ENCODE measurements at places on chromosomes 1 and 21. TPM values are rescaled to one million over a fixed set of nuclear protein-coding genes. Genes with fewer than 3 reads are reported as not detected.
A peak's percentile ranks its signal among the peaks of the same experiment; 100 is the strongest.

ZNF695 gene
- total RNA-seq: 6.3 TPM

RSRP1 gene
- 181 TPM for total RNA-seq

SYTL1 gene
- total RNA-seq: 89.9 TPM

FCN3 gene
- not detected for total RNA-seq

B3GALT2 gene
- 0.07 TPM for total RNA-seq

UMODL1 gene
- 0.89 TPM for total RNA-seq

FAM163A gene
- not detected for total RNA-seq

CDA gene
- total RNA-seq: not detected

NECAP2 gene
- total RNA-seq: 80.4 TPM

SLC16A4 gene
- total RNA-seq: 0.44 TPM

DNA sequence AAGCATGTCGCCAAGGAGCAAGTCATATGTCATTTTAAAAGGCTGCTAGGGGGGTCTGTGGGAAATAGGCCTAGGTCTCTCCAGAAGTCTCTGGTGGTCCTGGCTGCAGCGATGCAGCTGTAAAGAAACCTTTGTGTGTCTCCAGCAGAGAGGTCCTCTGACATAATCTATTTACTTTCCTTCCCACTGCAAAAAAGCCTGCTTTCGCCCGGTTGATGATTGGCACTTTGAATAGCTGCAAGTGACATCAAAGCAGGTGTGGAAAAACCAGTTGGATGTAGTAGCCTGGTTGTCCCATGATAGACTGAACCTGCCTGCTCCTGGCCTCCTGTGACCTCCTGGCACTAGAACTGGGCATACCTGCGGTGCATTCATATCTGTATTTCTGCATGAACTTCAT is 13.8 kb downstream of the RASSF5 start:
- DNase-seq: no peak

GRCh38 chr1:110255392-110255787 is 45.3 kb downstream of the KCNC4 start:
- DNase-seq: no peak

DNA sequence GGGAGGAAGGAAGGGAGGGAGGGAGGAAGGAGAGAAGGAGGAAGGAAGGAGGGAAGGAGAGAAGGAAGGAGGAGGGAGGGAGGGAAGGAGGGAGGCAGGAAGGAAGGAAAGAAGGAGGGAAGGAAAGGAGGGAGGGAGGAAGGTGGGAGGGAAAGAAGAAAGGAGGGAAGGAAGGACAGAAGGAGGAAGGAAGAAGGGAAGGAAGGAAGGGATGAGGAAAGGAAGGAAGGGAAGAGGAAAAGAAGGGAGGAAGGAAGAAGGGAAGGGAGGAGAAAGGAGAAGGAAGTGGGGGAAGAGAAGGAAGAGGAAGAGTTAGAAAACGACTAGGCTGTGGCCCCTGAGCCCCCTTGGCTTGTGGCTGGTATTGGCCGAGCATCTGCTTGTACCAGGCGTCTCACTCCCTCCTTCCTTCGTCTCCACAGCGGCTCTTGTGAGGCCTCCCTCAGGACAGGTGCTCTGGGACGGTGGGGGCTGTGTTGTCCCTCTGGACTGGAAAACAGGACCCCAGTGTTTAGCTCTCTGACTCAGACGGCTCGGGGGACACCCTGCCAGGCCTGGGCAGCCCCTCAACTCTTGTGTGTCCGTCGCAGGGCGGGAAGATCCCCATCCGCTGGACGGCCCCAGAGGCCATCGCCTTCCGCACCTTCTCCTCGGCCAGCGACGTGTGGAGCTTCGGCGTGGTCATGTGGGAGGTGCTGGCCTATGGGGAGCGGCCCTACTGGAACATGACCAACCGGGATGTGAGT is 36.2 kb upstream of the C1QA start:
- no peak for DNase-seq

DNA sequence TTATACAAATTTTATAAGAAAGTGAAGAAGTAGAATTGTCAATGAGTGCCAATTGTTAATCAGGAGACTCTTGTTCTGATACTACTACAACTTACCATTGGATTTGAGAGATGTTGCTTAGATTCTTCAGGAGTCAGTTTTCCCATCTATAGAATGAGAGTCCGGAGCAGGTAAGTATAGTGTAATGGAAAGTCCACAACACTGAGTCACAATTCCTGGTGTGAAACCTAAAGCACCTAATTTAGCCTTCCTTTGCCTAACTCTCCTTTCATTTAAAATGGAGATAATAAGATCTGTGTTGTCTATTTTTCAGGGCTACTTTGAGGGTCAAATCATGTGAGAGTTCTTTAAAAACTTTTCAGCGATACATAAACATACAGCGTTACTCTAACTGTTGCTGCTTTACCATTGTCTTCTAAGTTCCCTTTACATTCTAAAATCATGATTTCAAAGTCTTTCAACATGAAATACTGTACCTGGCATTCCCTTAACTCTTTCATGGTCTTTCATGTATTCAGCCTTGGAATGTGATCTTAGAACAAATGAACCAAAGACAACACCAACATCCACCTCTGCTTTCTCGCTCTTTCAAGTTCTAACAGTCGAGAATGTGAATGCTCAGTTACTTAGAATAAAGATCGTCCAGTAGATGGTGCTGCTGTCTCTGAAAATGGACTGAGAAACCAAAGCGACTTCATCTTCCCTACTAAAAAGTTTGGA is 90.9 kb downstream of the SLC30A10 start:
- no peak for DNase-seq

- DNase-seq: peak; percentile 11
Observed at GRCh38 chr1:171884475-171884874, 43.2 kb downstream of the DNM3 start.

GRCh38 chr1:209727286-209727685 is 22.6 kb downstream of the HSD11B1 start:
- no peak for DNase-seq

DNA sequence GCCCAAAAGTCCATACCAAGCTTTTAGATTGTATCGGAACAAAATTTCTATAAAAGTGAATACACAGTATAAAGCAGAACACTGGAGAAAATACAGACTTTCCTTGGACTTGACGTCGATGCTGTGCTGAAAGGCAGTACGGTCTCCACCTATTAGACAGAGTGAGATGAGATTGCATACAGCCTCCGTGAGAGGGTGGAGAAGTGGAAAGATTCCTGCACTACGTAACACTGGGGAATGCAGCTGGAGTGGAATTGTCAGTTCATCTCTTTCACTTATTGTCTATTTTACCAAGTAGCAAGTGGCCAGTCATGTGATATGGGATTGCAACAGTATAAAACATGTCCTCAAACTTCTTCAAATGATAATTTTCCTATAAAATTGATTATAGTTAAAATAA is 209.5 kb downstream of the ZP4 start:
- no peak for DNase-seq

DNA sequence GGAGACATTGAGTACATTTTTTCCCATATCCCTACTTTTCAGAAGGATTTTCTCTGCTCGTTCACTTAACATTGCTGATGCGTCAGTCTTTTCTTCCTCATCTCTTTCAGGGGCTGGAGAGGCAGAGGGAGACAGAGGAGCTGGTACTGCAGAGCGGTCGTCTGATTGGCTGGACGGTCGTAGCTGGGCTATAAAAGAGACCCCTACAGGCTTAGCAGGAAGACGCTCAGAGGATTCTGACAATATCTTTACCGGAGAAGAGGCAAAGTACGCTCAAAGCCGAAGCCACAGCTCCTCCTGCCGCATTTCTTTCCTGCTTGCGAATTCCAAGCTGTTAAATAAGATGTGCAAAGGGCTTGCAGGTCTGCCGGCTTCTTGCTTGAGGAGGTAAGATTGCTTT is at the start of gene RGS4:
Gene RGS4, plus strand, starts transcription at position 220 of the 400 bp plus-strand sequence. Its CDS starts 124 bp downstream, at position 344.
- no peak for DNase-seq

DNA sequence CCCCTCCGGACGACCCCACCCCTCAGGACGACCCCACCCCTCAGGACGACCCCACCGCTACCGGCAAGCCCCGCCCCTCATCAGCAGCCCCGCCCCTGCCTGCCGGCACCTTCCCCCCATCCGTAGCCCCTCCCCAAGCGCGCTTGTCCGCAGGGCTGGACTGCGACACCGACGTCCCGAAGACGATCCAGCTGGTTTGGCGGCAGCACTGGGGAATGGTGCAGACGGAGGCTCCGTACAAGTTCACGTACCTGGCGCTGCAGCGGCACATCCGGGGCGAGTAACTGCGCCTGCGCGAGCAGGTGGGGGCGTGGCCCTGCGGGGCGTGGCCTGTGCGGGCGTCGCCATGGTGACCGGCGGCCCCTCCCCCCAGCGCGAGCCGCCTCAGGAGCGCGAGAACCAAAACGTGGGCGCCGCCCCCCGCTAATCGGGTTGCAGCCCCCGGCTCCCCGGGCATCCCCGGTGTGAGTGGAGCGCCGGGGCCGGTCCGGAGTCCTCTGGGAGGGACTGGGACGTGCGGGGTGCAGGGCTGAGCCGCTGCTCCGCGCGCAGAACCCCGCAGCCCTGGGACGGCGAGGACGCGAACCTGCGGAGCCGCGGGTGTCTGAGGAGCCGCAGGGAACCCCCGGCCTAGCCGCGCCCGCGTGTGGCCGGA is 4.9 kb downstream of the RNF223 start:
- DNase-seq: peak; percentile 91

DNA sequence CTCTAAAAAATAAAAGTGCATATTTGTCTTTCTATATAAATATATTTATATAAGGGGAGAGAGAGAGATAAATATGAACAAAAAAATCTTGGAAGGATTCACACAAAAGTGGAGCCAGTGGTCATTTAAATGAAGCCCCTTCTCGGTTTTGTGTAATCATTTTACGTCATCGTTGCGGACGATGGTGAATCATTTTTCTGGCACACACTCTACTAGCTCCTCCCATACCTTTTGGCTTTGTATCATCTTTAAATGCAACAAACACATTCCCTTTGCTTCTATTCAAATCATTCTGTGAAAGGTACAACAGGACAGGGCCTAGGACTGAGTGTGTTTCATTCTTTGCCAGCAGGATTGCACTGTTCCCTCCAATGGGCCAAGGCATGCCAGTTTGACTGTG is 186.8 kb downstream of the TGFB2 start:
- no peak for DNase-seq

DNA sequence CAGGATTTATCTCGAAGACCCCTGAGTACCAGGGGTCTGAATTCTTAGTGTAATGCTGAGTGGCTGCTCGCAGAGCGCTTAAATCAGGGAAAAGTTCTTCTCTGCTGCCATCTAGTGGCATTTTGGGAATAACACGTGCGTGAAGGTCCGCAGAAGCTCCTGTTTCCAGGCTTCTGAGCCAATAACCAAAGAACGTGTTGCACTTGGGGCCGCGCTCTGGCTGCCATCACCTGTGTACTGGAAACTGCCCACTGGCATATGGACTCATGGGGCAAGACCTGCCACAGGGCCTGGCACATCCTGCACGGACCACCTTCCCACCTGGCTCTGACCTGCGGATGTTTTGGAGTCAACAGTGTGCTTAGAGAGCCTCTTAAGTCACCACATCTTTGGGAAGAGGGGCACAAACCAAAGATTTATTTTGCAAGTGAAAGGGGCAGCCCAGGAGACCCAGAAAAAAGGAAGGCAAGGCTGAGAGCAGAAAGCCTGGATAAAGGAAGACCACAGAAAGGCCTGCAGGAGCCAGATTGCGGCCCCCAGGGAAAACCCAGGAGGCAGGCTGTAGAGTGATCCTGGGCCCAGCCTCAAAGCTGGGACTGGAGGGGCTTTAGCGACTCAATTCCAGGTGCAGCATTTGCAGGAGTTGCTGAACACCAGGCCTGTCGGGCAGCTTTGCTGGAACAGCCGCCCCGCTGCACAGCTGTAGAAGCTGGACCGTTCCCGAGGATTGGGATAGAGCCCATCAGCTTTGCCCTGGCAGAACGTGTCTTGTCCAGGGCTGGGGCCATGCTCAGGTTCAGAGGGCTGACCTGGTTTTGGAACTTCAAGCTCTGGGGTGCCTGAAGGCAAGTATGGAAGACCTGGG is 13.0 kb downstream of the CHIT1 start:
- DNase-seq: peak; percentile 48

- DNase-seq: no peak
Observed at GRCh38 chr1:77659879-77660593, 22.4 kb downstream of the ZZZ3 start.

GRCh38 chr1:50724626-50725286 is 235.3 kb downstream of the FAF1 start:
- DNase-seq: no peak

- no peak for DNase-seq
Observed at GRCh38 chr1:201028461-201028889, 5.0 kb upstream of the KIF21B start.

GRCh38 chr1:66546047-66546810 is 12.3 kb downstream of the SGIP1 start:
- DNase-seq: no peak

DNA sequence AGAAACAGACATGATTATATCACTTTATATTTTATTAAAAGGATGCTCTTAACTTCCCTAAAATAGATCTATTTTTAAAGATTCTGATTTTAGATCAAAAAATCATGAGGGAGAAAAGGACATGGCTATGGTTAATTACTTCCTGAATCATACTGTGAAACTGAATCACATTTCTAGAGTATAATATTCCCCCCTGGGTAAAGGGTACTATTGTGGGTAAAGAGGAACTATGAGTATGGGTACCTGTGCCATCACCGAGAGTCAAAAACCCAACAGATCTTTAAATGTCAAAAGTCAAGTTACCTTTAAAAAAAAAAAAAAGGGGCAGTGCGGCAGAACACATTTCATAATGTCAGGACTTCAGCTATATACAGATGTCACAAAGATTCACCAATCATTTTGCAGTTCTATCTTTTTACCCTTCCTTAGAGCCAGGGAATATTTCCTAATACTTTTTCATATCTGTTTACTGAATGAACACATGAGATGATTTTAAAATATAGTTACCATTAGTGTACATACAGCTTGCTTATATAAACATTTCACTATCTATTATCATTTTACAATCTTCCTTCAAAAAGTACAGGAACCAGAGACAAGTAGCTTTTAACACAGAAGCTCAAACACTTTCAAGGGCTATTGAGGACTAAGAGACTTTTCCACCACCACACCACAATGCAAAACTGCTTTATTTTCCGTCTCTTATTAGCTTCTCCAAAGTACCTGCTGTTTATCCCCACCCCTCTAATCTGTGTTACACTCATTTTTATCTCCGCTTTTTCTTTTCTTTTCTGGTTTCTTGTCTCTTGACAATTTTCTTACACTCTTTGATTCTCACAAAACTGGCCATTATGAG is 45.0 kb downstream of the EVI5 start:
- DNase-seq: no peak

DNA sequence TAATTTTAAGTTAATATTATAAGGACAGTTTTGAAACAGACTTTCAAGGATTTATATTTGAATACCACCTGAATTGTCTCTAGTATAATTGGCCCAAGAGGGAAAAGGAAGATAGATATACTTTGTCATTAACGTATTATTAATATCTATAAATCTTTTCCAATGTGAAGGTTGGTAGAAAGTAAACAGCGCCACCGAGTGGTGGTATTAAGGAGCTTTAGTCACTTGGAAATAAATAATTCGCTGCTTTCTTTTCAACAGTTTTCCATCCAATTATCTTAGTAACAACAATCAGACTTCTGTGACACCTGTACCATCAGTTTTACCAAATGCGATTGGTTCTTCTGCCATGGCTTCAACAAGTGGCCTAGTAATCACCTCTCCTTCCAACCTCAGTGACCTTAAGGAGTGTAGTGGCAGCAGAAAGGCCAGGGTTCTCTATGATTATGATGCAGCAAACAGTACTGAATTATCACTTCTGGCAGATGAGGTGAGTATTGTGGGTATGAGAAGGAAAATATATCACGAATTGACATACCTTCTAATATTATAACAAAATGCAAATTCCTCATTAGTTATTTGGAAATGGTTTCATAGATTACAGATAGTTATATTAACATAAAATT is 37.7 kb downstream of the SH3GLB1 start:
- peak; percentile 10 for DNase-seq

- no peak for DNase-seq
Observed at GRCh38 chr1:107889524-107889923, 75.5 kb downstream of the VAV3 start.
